ENCODE measurements at places on chromosomes 5 and 9. TPM values are rescaled to one million over a fixed set of nuclear protein-coding genes. Genes with fewer than 3 reads are reported as not detected.

DNA sequence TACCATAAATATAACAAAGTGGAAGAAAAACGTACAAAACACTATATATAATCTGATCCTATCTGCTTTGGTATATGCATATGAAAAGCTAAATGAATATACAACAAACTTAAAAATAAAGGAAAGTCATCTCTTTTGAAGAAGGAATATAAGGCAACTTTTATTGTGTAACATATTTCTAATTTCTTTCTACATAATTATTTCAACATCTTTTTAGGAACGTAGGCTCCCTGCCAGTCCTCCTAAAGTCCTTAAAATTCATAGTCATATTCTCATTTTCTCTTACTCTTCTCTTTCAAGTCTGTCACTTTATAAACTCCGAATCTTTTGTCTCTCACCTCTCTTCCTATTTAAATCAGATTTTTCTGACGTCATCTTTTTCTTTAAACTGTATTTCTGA lies 9.6 kb downstream of the DEPDC1B start:
- DNase-seq, result no peak

- DNase-seq, result no peak
Observed at GRCh38 chr5:67416133-67416937, 219.7 kb upstream of the CD180 start.

GRCh38 chr5:32724526-32724925 lies 13.4 kb downstream of the NPR3 start:
- DNase-seq, result no peak

DNA sequence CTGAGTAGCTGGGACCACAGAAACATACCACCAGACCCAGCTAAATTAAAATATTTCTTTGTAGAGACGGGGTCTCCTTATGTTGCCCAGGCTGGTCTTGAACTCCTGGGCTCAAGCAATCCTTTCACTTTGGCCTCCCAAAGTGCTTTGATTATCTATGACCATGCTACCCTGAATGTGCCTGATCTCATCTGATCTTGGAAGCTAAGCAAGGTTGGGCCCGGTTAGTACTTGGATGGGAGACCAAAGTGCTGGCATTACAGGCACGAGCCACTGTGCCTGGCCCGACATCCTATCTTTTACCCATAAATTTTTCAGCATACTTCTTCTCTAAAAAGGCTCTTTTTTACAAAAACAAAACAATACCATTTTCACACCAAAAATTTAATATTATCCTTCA lies 137.0 kb upstream of the LRRTM2 start:
- no peak for DNase-seq

DNA sequence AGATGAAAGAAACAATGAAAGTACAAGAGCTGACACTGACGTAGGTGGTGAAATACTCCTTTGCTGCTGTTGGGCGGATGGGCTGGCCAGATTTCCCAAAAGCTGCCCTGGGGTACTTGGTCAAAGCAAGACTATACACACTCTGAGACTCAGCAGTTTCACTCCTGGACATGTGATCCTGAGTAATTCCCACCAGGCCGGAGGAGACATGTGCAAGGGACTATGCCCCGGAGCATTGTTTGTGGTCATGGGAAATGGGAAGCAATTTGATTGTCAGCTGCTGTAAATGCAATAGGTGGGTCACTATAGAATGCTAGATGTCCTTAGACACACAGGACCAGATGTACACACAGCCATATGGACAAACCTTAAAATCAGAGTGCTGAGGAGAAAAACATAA lies 116.1 kb downstream of the DCP2 start:
- no peak for DNase-seq

DNA sequence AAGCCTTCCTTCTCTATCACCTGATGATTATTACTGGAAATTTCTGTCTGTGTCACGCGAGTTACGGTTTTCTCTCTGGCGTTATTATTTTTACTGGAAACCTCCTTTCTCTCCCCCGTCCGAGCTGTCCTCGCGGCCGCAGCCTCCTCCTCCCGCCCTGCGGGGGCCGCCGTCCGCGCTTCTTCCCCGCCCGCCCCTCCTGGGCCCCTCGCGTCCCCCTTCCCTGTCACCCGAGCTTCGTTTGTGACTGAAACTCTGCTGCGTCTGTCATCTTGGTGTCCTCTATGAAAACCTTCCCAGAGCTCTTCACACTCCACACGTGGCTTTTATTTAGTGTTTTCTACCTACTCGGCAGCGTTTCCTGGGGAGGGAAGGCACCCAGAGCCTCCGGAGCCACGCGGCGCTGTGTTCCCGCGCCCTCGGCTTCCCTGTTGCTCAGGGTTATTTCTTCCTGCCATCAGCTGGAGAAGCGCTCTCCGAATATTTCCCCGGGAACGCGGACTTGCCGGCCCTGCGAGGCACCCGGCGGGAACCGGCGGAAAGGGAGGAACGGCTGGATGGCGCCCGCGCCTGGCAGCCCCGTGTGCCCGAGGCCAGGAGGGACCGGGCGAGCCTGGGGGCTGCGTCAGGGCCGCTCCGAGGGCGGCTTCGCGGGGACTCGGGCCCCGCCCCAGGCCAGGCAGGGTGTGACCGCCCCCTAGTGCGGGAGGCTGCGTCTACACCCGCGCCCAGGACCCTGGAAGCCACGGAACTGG lies 33.9 kb downstream of the TRIP13 start:
- DNase-seq, result no peak

- DNase-seq, result no peak
Observed at GRCh38 chr9:130870491-130871381, 25.9 kb downstream of the QRFP start.

- DNase-seq, result no peak
Observed at GRCh38 chr9:127423476-127423933, 677 bp upstream of the ZNF79 start.

Gene SLC6A7
- total RNA-seq, result not detected

Gene FNBP1
- total RNA-seq, result 15.0 TPM

Gene CD14
- 297 TPM for total RNA-seq

Gene TAF1L
- total RNA-seq, result not detected

- no peak for DNase-seq
Observed at GRCh38 chr5:73805449-73805848, 179.5 kb downstream of the ARHGEF28 start.

DNA sequence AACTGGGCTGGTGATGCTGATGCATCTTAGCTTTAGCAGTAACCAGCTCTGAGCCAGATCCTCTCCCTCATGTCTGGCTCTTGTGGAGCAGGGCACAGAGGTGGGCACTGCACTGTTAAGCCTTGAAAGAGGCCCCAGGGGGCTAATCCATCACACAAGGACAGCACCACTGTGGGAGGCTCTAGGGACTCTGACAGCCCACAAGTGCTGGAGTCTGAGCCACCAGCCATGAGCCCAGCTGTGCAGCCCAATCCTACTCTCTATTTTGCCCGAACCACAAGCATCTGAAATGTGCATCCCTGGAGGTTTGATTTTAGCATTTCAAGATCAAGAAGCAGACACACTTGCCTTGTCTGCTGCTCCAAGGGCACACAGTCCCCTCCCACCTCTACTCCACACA lies 407.1 kb upstream of the TRPC7 start:
- no peak for DNase-seq

DNA sequence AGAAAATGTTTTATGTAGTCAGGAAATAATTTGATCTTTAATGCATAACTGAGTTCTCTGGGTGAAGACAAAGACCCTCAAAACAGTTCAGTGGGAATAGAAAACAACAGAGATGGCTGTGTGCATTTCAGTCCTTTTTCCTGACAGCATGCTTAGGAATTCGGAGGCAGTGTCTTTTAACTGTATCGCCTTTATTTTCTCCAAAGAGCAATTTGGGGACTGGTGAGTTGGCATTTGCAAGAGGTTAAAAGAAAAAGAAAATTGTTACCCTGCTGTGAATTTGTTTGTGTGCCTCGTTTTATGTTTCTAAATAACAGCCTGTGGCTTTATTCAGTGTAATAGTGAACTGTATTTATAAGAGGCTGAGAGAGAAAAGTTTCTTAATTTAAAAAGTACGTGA lies 227.8 kb upstream of the DMAC1 start:
- DNase-seq, result no peak

GRCh38 chr5:143606043-143606752 lies 202.7 kb upstream of the NR3C1 start:
- DNase-seq, result no peak

Gene FOXI1
- total RNA-seq, result not detected

GRCh38 chr5:179239256-179240135 lies 105.8 kb downstream of the ADAMTS2 start:
- no peak for DNase-seq

DNA sequence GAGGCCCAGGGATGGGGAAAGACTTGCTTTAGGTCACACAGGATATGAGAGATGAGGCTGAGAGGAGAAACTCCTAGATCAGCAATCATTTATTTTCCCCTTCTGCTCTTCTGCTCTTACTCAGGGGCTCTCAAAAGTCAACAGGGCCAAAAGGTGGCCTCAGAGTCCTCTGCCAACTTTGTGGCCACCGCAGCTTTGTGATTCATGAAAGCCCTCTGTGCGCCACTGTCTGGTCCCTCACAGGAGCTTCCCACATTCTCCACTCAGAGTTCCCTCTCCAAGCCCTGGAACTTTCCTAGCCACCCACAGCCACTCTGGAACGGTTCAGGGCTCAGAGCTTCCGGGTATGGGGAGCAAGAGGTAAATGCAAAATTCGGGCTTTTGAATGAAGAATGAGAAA lies 82.4 kb downstream of the COL27A1 start:
- DNase-seq, result no peak

- no peak for DNase-seq
Observed at GRCh38 chr9:135521608-135522095, 412 bp downstream of the LCN1 start.

Gene HMCN2
- total RNA-seq, result 0.28 TPM

Gene PDGFRB
- total RNA-seq, result 10.6 TPM

Gene PCDHGC5
- 1.1 TPM for total RNA-seq

DNA sequence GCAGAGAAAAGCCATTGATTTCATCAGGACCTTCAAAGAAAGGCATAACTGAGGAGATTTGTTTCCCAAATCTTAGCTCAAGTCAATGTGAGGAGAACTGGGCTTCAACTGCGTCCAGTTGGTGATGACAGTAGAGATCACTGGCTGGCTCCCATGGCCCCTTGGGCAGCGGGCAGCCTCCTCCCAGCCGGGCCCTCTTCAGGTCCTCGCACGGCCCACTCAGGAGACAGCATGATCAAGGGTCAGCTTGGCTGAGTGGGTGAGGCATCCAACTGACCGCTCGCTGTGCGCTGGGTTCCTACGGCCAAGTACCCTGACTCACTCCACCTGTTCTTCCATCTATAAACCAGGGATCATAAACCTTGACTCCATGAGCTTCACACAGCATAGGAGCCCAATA lies 274.0 kb downstream of the NSG2 start:
- no peak for DNase-seq

Gene PROB1
- 0.67 TPM for total RNA-seq

GRCh38 chr9:87512311-87512710 lies 14.6 kb downstream of the DAPK1 start:
- no peak for DNase-seq

- DNase-seq, result no peak
Observed at GRCh38 chr5:56507351-56507930, 274.3 kb upstream of the ANKRD55 start.

GRCh38 chr5:59813761-59814536 lies 79.6 kb downstream of the PDE4D start:
- DNase-seq, result no peak

DNA sequence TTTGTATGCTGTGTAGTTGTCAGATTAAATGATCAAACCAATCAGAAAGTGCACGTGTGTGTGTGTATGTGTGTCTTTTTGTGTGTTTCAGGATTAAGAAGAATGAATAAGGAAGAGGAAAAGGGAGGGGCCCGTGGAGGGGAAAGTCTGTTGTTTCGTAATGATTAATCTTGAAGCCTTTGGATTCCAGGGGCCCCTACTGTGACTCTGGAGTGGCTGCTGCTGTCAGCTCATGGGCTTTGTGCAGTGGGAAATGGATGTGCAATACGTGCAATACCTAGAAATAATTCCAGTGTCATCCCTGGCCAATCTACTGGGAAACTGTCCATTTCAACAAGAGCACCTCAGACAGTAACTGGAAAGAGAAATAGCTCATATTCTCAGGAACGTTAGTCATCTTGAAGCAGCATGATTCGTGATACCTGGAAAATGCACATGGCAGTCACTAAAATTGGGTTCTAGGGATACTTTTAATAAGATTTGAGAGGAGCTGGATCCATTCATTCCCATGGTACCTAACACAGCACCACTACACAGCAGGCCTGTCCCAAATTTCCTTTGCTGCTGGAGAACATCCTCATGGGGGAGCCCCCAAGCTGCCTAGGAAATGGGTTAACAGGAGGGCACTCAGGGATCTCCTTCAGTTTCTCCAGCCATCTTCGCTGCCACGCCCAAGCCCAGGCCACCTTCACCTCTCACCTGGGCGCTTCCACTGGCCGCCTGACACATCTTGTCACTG lies 186.3 kb downstream of the NR3C1 start:
- no peak for DNase-seq

DNA sequence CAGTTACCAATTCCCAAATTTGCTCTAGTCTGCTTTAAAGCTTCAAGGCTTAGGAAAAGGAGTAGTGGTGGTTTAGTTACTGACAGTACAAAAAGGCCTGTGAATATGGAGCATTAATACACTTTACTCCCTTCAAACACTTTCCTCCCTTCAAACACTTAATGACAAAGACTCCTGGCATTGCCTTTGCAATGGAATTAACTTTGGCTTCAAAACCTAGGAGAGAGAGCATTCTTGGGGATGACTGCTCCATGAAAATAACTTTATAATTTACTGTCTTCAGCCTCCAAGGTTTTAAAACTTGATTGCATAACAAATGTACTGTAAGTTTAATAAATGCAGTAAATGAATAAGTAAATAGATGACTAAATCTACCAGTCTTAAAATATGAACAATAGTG lies 185.6 kb downstream of the TRPM3 start:
- no peak for DNase-seq

DNA sequence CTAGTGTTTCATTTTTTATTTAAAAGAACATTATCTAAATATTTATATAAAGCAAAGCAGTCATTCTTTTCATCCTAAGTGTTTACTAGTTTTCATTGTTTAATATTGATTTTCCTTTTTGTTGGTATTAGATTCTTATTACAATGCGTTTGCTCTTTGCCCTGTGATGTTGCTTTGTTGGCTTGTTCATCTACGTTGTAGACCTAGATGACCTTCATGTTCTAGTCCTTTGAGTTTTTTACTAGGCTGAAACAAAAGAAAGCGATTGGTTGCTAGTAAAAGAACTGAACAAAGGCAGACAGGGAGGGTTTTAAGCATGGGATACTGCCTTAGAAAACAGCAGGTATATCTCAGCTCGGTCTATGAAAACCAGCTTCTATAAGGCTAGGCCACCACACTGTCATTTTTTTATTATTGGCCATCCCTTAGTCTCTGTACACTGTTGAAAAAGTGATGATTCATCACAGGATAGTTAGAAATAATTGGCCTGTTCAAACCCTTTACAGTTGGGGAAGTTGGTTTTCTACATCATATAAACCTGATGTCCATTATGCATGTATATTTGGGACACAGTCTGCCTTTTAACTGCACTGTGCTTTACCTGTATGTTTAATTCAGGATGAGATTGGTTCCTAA lies 119.0 kb downstream of the ZCCHC7 start:
- DNase-seq, result no peak

Gene PCDHA11
- under 0.01 TPM for total RNA-seq

Gene SLC6A3
- not detected for total RNA-seq

Gene GARIN3
- total RNA-seq, result not detected

- DNase-seq, result no peak
Observed at GRCh38 chr9:98627296-98627695, 81.4 kb downstream of the GABBR2 start.

- DNase-seq, result no peak
Observed at GRCh38 chr5:32172923-32173266, 1.2 kb downstream of the GOLPH3 start.

Gene PLPP7
- total RNA-seq, result 0.51 TPM

Gene BSPRY
- total RNA-seq, result 2.3 TPM

All from liver (tissue), 10 donors.